ENCODE measurements at places on chromosomes 3 and 15. TPM values are rescaled to one million over a fixed set of nuclear protein-coding genes. Genes with fewer than 3 reads are reported as not detected.

GRCh38 chr15:97115761-97116070, 785.2 kb downstream of the NR2F2 start:
- DNase-seq, result no peak

DNA sequence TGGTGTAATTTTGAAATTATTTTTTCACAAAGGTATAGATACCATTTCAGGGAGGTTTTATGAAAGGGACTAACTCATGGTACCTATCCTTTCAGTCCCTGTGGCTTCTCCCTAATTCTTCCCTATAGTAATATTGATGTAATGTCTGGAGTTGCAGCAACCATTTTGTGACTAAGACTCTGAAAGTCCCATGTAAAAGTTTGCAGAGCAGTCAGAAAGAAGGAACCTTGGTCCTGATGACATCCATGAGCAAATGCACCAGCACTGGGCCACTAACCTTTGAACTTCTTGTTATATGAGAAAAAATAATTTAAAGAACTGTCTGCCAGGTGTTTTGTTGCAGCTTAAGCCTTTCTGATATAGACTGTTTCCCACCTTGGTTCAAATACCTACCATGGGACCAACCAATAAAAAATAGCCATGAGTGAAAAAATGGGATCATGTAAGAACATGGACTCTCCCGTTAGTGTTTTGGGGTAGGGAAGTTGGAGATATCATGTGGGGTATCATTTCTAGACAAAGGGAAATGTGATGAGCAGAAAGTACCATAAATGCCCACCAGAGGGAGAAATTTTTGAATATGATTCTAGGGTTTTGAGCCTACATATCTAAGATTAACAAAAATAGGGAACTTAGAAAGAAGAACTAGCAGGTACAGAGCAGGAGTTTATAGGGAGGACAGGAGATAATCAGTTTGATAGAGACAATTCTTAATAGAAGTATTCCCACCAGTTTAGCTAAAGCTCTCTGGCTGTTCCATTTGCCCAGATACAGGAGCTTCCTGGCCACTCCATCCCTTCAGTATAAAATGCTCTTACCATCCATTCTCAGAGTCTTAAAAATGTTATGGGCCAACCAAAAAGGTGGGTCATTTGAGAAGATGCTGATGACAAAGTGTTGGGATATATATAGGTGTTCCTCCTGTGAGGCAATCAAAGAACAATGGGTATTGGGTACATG, 3.4 kb upstream of the CPOX start:
- DNase-seq, result no peak

DNA sequence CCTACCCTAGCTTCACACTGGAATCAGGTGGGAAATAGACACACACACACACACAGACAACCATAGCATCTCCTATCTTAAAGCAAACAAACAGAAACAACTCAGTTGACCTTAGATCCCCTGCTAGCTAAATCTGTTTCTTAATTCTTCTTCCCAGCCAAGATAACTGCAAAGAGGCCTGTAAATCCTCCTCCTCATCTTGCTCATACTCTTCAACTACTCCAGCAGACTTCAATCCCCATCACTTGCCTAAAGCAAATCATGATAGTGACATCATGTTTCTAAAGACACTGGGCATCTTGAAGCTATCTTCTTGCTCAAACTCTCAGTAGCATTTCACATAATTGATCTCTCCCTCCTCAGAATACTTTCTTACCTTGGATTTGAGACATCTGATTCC, 303.0 kb downstream of the RBMS3 start:
- no peak for DNase-seq

GRCh38 chr3:108877901-108878300, 55.3 kb downstream of the TRAT1 start:
- no peak for DNase-seq

DNA sequence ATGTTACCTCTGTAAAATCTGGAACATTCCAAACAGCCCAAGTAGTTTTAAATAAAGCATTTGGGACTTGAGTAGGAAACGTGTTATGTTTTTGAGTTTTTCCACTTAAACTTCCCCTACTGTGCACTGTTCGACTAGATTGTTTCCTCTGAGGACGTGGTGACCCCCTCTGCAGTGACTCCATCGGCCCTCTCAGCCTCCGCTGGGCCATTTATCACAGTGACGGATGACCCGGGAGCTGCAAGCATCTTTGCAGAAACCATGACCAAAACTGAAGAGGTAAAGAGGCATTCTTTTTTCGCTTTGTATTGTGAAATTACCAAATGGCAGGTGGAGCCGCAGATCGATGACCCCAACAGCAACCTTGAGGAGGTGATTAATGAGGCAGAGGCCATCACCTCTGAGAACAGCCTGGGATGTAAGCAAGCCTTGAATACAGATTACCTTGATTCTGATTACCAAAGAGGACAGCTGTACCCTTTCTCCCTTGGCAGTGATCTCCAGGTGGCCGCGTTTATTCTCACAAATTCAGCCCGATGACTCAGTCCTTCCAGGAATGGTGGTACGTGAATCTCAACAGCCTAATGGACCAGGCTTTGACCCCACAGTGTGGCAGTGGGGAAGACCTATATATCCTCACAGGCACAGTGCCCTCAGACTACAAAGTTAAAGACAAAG, 79.1 kb upstream of the FAN1 start:
- DNase-seq, result no peak

DNA sequence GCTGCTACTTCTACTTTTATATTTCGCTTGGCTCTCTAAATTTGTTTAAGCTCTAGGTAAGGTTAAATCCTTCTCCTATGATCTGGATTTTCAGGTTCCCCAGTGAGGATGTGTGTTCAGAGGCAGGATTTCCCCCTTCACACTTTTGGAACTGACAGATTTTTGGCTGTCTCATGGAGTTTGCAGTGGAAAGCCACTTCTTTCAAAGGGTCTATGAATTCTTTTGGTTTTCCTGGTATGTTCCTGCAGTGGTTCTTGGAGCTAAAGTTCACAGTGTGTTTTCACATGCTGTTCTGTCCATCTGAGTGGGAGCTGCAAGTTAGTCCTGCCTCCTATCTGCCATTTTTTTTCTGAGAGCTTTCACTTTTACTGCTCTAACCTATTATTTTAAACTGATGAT, 21.6 kb upstream of the TIGIT start:
- DNase-seq, result no peak

- no peak for DNase-seq
These were observed 357.6 kb upstream of the SOX2 start for GRCh38 chr3:181354140-181354539.

DNA sequence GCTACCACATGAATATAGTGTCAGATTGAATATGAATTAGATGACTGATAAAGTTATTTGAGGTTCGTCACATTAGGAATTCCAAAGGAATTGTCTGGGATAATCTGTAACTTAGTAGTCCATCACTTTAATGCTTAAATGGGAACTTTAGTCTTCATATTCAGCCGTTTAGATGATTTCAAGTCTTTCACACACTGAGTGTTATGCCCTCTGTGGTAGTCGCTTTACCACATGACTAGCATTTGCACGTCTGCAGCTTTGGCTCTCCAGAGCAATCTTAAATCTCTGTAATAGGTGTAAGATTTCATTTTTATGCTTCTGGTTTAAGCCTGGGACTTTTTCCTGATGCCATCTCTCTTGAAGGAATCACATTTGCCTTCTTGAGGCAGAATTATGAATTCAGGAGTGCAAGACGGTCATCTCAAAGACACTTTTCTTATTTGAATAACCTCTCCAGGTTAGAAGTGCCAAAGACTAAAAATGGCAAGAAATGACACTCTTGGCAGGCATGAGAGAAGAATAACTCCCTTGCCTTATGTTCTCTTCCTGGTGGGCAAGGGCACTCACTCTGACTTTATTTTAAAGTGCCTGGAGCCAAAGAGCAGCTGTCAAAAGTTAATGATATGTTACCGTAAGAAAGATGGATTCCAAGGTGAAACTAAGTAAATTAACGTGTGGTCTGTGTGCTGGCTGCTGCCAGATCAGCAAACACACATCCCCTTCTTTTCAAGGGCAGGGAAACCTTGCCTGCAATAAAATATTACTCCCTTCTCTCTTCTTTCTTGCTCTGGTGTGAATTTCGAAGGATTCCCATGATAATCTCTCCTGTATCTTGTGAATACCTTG, 153.3 kb downstream of the B3GALNT1 start:
- DNase-seq, result no peak

GRCh38 chr15:53102483-53102882, 312.3 kb upstream of the ONECUT1 start:
- DNase-seq, result no peak

DNA sequence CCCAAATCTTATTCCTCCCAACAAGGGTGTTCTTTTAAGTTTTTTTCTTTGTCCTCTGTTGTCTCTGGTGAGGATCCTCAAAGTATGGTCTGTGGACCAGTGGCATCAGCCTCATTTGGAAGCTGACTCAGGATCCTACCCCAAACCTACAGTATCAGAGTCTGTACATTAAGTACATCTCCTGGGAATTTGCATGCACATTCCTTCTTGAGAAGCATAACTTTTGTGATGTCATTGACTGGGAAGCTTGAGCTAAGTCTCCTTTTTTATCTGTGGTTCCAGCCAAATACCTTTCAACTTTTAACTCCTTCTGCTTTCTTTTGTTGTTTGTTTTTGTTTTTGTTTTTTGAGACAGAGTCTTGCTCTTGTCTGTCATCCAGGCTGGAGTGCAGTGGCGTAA, 40.5 kb downstream of the ARMC8 start:
- DNase-seq, result no peak

- no peak for DNase-seq
These were observed 7.0 kb downstream of the HDGFL3 start for GRCh38 chr15:83200589-83200988.

GRCh38 chr15:36401586-36401966, 177.8 kb upstream of the CDIN1 start:
- no peak for DNase-seq

DNA sequence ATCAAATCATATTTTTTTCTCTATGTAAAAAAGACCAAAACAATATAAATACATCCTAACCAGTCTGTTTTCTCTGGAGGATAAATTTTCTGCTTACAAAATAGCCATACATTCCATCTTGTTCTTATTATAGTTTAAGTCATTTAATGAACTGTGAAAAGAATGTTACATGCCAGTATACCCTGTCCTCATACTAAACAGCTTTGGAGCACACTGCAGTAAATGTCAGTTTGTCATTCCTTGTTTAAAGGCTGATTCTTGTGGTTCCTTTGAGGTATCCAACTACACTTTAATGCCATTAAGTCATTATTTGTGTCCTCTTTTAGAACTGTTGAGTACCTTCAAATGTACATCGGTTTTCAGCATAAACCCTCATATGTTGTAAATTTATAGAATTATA, 52.7 kb upstream of the DCBLD2 start:
- no peak for DNase-seq

GOLGA6B gene
- total RNA-seq, result not detected

SEMA6D gene
- 15.3 TPM for total RNA-seq

GATA2 gene
- 21.3 TPM for total RNA-seq
